MV-4-11 (cell line): ENCODE measurements at places on chromosomes 12 and 14.
A peak's percentile ranks its signal among the peaks of the same experiment; 100 is the strongest.

DNA sequence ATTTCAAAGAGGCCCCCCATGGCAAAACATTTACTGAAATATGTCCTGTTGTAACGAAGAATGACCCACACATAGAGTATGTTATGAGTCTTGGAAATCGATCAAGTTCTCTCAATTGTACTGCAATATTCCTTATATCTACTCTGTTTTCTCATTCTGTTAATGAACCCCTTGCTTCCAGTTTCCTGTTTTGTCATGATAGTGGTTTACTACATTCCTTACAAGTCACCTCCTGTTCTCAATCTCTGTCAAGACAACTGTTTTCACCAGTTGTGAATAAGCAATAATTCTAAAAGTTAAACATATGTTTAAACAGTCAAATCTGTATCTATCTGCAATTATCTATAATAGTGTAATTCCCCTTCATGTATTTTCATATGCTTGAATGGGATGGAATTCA is 16.4 kb upstream of the ARID2 start:
- DNase-seq: no peak

DNA sequence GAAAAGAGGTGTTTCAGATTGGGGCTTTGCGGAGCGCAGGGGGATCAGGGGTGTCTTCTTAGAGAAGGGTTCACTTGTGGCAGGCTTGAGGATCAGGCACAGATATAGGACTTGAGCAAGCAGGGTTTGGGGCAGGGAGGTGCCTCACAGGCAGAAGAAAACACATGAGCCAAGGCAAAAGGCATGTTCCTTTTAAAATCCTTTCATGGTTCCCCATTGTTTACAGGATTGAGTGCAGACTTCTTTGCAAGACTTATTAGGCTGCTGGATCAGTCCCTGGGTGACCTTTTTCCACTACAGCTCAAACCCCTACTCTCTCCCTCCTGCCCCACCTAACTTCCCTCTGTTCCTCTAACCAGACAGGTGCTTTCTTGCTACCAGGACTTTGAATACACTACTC is 19.7 kb downstream of the HSPB8 start:
- no peak for DNase-seq

- DNase-seq: no peak
These were observed 23.8 kb upstream of the GALNT9 start for GRCh38 chr12:132352896-132353800.

GRCh38 chr12:89821896-89822295 is 113.3 kb upstream of the ATP2B1 start:
- DNase-seq: no peak

- DNase-seq: no peak
These were observed 215.6 kb downstream of the TTC8 start for GRCh38 chr14:89040080-89040459.

GRCh38 chr12:10212739-10213131 is at the start of gene GABARAPL1:
Gene GABARAPL1, plus strand, starts transcription at chr12:10212877. Its CDS starts 253 bp downstream, at chr12:10213130.
- DNase-seq: peak; percentile 61

GRCh38 chr12:108641446-108642268 is 8.0 kb upstream of the SELPLG start:
- DNase-seq: peak; percentile 41

DNA sequence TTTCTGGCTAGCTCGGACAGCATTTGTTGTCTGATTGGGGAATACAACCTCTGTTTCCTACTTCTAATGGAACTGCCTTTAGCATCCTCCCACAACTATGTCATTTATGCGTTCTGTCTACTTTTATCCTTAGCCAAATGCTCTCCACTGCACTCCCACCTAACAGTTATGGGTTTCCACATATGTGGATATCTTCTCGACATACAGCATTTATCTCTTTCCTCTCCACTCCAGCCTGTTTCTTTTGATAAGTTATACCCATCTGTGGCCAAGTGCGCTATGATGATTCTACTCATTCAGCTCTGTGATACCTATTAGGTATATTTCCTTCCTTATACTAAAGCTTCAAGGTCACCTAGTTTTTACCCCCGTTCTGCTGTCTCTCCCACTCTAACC is 122.2 kb upstream of the NAP1L1 start:
- no peak for DNase-seq

DNA sequence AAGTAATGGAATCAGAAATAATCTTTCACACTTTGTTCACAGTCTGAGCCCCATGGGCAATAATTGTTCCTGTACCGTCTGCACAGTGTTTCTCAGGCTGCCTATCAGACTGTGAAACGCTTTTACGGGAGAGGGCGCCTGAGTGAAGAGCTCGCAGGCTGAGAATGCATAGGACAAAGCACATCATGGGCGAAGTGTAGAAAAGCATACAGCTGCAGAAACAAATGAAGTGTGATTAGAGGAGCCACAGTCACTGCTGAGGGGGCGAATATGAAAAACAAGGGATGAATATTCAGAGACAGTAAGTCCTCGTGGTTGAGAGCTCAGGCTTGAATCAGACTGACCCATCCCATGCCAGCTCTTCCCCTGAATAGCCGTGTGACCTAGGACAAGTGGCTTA is 438.4 kb upstream of the DCN start:
- no peak for DNase-seq
